GM19239 (cell line): ENCODE measurements at places on chromosomes 6 and 20.

- no peak for DNase-seq
These were observed 17.1 kb downstream of the KIF6 start for GRCh38 chr6:39707962-39708683.

DNA sequence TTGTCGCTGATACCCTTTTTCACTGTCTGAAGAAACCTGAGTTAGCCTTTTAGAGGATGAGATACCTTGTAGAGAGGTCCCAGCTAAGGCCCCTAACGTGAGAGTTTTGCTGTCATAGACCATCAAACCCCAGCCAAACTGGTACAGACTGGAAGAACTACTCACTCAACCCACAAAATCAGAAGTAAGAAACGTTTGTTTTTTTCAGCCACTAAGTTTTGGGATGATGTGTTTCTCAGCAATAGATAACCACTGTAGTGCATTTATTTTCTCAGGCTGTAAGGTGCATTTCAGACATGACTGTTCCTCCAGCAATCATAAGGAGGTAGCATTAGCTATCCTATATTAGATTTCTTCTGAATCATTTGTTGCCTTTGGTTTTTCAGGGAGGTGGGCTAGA lies 407.3 kb upstream of the FLRT3 start:
- no peak for DNase-seq

DNA sequence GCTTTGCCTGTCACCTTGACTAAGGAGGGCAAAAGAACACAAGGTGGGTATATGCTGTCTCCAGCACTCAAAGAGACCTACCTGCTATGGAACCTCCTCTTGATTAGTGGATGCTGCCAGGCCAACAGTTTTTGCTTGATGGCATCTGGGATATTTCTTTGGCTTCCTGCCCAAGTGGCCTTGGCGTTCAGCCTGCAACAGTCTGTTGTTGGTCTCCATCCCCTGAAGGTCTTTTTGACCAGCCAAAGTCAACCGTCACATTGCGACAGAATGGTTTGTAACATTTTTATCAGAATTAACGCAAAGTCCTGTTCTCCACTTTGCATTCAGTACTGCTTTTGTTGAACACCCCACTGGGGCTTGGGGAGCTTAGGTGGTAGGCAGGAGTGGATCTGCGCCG lies 37.1 kb downstream of the SERPINB1 start:
- DNase-seq, result no peak

DNA sequence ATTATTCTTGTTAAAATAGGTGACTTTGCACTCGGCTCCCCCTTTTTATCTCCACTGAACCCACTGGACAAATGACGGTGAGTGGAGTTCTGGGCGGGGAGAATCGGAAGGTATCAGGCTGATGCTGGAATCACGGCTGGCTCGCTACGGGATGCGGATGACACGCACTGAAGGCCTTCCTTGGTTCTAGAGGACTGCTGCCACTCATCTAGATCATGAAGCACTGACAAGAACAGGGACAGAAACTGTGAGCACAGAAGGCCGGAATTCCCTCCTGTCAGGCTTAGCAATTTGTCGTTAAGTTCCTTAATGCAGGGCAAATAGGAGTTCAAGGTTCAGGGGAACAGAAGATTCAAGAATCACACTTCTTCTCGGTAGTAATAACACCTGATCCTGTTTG lies 89.9 kb upstream of the MPC1 start:
- DNase-seq, result no peak

GRCh38 chr6:22071270-22072041 lies 225.4 kb downstream of the PRL start:
- no peak for DNase-seq

- no peak for DNase-seq
These were observed 146.6 kb upstream of the AKIRIN2 start for GRCh38 chr6:87848616-87849015.

DNA sequence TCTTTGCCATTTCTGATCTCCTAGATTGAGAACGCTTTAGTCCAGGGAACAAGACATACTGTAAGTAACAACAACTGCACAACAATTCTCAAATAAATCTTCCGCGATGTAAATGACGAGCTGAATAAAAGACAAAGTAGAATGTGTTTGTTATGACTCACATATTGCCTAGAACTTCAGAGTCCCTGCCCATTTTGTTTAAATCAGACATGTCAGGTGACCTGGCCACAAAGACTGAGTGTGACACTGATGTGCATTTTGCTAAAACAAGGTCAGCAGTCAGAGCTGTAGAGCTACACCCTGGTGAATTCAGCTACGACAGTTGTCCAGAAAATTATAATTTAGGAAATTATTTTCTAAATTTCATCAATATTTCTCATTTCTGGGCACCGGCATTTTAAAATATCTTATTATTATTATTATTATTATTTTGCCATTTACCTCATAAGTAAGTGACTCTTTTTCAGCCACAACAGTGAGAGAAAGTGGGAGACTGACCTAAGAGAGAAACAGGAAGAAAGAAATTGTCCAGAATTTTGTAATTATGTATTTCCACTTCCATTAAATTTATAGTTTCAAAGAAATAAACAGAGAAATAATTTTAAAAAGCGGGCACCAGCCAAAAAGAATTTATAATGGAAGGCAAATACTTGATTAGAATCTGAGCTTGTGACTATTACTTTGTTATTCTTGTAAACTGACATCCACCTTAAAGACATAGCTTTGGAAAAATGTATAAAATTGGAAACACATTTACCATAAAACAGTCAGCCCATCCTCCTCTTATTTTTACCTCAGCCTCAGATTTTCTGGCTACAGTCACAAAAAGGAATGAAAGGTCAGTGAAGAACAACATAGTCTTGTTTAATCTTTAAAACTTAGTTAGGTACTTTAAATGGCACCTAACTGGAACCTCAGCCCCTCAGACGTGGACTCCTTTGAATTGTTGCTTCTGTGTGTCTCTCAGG lies 157.0 kb upstream of the CITED2 start:
- no peak for DNase-seq

- no peak for DNase-seq
These were observed 29.7 kb upstream of the AFDN start for GRCh38 chr6:167797011-167797471.

GRCh38 chr6:122997541-122998150 lies 1.6 kb downstream of the CLVS2 start:
- no peak for DNase-seq

GRCh38 chr6:68342286-68342685 lies 292.8 kb upstream of the ADGRB3 start:
- DNase-seq, result no peak

DNA sequence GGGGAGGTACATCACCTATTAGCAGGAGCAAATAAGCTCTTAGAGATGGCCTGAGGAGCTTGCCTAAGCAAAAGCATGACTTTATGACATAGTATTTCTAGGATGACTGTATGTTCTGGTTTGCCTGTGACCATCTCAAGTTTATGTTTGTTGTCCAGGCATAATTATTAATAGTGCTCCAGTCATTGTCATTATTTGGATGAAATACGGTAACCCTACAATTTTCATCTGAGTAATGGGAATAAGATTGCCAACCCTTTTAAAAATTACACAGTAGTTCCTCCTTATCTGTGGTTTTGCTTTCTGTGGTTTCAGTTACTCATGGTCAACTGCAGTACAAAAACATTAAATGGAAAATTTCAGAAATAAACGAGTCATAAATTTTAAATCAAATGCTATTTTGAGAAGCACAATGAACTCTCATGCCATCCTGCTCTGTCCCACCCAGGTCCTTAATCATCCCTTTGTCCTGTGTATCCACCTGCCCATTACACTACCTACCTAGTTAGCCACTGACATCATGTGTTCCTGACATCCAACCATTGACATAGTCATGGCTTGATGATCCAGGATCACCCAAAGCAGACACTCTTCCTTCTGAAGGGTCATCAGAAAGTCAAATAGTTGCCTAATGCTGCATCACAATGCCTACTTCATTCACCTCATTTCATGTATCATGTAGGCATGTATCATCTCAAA lies 27.0 kb upstream of the TFB1M start:
- no peak for DNase-seq

- DNase-seq, result no peak
These were observed 67.7 kb downstream of the GFRA4 start for GRCh38 chr20:3595541-3595940.

DNA sequence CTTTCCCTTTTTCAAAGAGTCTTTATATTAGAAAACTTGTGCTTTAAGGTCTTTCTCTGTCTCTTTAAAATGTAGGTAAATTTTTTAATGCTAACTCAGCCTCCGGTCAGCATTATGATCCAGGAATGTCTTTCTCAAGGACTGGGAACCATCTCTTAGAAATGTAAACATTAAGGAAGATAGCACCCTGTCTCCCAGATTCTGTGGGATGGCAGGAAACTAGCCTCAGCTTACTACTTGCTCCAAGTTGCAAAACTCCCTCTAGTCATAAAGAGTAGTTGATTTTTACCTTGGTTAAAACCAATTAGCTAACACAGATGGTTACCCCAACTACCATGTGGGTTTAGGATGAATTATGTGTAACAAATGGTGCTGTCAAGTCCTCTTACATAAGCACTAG lies 4.7 kb upstream of the TAAR1 start:
- DNase-seq, result no peak

GRCh38 chr6:121338956-121339355 lies 4.7 kb upstream of the TBC1D32 start:
- DNase-seq, result no peak

GRCh38 chr6:164916087-164916486 lies 393.3 kb downstream of the C6orf118 start:
- DNase-seq, result no peak

DNA sequence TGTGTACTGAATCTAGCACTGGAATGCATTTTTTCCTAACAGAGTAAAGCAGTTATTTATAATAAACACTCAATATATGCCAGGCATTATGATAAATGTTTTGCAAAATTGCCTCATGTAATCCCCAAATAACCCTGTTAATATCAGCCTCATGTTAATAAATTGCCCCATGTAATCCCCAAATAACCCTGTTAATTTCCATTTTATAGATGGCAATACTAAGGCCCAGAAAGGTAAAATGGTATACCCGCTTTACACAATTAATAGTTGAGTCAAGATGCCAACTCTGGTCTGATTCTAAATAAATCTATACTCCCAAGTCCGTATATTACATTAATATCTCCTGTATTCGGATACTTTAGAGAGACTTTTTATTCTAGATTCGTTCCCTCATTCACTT lies 6.3 kb downstream of the MYB start:
- DNase-seq, result no peak

- DNase-seq, result no peak
These were observed 4.7 kb upstream of the CCN2 start for GRCh38 chr6:131955876-131956275.

- DNase-seq, result no peak
These were observed 16.1 kb upstream of the CDH22 start for GRCh38 chr20:46324379-46324778.

DNA sequence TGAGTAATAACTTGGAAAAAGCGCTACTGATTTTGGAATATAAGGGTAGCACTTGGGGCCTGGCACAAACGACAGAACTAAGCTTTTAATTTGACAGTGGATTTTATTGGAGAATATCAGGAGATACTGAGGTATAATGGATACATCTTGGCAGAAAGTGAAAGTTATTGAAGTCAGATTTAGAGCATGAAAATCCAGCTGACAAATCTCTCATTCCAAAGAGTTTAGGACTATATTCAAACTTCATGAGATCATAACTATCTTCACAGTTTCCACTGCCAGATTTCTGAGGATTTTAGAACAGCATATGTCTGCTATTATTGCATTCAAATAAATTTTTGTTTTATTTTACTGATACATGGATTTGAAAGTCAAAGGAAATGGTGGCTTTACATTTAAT lies 132.3 kb upstream of the THEMIS start:
- DNase-seq, result no peak

- DNase-seq, result no peak
These were observed 33.2 kb downstream of the HLA-DRA start for GRCh38 chr6:32472781-32473375.

DNA sequence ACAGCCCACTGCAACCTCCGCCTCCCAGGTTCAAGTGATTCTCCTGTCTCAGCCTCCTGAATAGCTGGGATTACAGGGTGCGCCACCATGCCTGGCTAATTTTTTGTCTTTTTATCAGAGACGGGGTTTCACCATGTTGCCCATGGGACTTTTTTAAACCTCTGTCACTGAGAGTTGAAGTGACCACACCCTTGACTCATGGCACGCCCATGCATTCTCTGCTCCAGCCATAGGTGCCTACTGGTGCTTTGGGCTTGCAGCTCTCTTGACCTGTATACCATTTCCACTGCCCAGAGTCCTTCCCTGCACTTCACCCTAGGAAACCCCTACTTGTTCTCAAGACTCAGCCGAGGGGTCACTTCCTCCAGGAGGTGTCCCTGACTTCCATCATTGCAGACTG lies 2.4 kb upstream of the SCRT2 start:
- DNase-seq, result no peak

- DNase-seq, result no peak
These were observed 168.0 kb upstream of the LRFN2 start for GRCh38 chr6:40755046-40755681.

DNA sequence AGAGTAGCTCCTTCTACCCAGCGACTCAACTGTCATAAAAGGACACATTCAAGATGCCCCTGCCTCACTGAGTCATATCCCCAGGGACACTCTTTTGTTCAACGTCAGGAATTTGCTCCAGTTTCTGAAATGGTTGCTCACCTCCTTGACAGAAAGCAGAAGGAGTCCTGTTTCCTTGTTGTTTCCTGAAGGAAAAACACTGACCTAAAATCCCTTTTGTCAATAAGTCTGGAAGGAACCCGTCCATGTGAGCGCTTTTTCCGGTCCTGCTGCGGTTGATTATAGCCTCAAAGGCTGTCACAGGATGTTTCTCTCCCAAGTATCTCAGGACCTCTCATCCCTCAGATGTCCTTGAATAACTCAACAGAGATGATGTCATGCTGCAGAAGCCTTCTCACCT lies 113.6 kb upstream of the PLEKHG1 start:
- no peak for DNase-seq

DNA sequence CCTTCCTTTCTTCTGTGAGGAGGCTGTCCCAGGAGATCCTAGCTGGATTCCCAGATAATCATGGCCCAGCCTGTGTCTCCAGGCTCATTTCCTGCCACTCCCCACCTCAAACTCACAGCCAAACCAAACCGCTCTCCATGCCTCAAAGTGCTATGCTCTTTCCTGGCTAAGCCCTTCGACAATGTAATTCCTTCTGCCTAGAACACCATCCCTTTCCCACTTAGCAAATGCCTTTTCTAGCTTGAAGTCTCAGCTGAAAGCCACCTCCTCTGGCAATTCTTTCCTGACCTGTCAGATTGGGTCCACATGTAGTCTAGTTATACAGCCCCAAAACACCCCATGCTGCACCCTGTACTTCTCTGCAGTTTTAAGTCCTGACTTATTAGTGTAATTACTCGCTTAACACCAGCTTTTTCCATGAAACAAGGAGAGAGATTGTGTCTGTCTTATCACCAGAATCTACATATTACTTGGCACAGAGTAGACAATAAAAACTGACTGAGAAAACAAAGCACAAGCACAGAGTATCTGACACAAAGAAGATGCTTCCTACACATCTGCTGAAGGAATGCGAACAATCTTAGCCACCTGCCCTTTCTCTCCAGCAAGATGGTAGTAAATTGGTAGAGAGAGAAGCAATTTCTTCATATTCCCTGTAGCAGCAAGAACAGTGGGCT lies 5.4 kb downstream of the TRIM26 start:
- no peak for DNase-seq

- no peak for DNase-seq
These were observed 363.9 kb downstream of the TAF4 start for GRCh38 chr20:61701802-61702201.
